Dermis blood vessel endothelial cell (primary cell): ENCODE measurements at places on chromosomes 3 and 15. TPM values are rescaled to one million over a fixed set of nuclear protein-coding genes. Genes with fewer than 3 reads are reported as not detected.

- no peak for DNase-seq
Measured at GRCh38 chr3:93969997-93970396, 3.7 kb downstream of the PROS1 start.

DNA sequence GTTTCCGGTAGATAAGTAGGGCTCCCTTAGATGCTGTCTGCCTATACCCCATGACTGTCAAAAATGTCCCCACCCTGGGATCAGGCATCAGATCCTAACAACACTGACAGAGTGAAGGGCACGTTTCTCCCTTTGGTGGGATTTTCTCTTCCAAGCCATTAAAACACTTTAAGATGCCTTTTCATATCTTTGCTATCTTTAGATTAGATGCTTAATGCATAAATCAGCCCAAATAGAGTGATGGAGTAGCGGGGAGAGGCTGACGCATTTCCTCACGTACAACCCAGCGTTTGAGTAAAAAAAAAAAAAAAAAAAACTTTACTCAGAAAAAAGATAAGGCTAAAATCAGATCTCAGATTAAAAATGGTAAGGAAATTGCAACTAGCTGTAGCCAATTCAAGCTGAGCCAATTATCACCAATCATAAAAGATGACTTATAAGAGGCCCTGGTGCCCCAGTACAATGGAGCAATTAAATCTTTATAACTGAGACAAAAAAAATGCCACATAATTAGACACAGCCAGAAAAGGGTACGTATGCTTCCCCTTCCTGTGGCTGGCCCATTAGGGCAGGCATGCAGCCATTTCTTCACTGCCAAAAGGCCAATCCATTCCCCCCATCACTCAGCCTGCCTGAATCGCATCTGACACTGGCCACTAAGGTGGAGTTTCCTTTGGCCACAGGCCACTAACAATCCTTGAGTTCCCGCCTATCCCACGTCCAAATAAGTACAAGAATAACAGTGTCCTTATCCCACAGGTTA is 45.0 kb downstream of the RFTN1 start:
- DNase-seq: peak; percentile 68

SERPINI2 gene
- total RNA-seq: not detected in 2 replicates

CCR9 gene
- total RNA-seq: not detected in 2 replicates

FOXB1 gene
- not detected in 2 replicates for total RNA-seq

RNF7 gene
- total RNA-seq: 38.1 and 93.8 TPM in 2 replicates

DNA sequence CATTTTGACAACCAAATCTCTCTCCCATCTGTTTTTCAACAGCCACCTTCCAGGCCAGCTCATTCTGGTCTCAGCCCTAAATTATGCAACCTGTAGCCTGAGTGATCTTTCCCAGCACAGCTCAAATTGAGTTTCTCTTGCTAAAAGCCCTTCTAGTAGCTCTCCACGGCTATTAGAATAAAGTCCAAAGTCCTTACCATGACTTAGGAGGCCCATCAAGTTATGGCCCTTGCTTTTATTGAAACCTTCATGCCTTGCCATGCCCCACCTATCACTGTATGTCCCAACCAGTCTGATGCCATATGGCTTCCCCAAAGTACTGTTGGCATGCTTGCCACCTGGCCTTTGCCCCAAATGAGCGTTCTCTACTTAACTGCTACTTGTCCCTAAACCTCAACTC is 303.5 kb upstream of the GADL1 start:
- no peak for DNase-seq

GRCh38 chr3:29153811-29154210 is 127.1 kb upstream of the RBMS3 start:
- DNase-seq: no peak

UTS2B gene
- total RNA-seq: 0.68 TPM in 1 of 2 replicates, not detected in the other

DNA sequence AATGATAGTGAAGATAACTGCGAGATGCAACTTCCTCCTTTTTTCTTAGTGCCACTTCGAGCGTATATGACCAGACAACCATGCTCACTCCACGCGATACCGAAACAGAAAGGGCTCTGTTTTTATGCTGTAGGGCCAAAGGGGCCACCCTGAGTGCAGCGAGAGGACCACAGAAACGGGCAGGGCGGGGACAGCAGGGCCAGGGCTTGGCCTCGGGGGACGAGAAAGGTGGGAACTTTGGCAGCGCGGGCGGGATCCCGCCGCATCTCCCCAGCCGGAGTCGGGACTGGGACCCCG is 483 bp downstream of the VPS13C start:
- peak; percentile 58 for DNase-seq

EXD1 gene
- total RNA-seq: not detected in 2 replicates

DNA sequence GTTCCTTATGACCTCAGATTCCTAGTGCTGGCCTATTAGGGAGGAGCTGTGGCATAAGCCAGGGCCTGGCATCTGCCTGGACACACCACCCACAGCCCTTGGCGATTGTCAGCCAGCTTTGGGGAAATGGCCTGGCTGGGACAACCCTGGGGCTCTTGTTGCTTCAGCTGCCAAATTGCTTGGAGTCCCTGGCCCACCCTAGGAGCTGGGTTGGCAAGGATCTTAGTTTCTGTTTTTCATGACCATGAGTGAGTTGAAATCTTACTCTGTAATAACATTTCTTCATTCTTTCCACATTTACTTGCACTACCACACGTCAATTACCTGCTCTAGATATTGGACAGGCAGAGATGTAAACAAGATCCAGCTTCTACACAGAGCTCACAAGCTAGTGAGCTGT is 1.9 kb upstream of the MYZAP start:
- DNase-seq: no peak

SEMA7A gene
- 0.51 and 2.2 TPM in 2 replicates for total RNA-seq

CEMIP gene
- 0.51 and 0.85 TPM in 2 replicates for total RNA-seq

BMF gene
- 9.4 and 18.4 TPM in 2 replicates for total RNA-seq

WDR49 gene
- 0.09 and 0.51 TPM in 2 replicates for total RNA-seq

MAP2K5 gene
- total RNA-seq: 6.8 and 7.5 TPM in 2 replicates
